ENCODE measurements at places on chromosomes 2 and 18.

- no peaks in the 10 kb centered on the region for H3K36me3 ChIP-seq
- peak; percentile 61 for DNase-seq
- peaks cover 47% of the 10 kb centered on the region for H3K4me1 ChIP-seq
- no peaks in the 10 kb centered on the region for H3K27me3 ChIP-seq
- H3K4me3 ChIP-seq, result peak within 1 kb of the TSS; percentile 75
- peak within 1 kb of the TSS; percentile 95 for H3K27ac ChIP-seq
Measured at GRCh38 chr2:1744446-1745170, at the start of gene PXDN. TSS of gene PXDN (minus strand) at chr2:1744515. CDS start at chr2:1744455, 60 bp downstream.

GRCh38 chr2:201977651-201978050 is 56.0 kb upstream of the FZD7 start:
- H3K27ac ChIP-seq, result no peak overlapping the region
- no peaks in the 10 kb centered on the region for H3K36me3 ChIP-seq
- H3K4me1 ChIP-seq, result peaks cover 9% of the 10 kb centered on the region
- no peak for DNase-seq
- H3K27me3 ChIP-seq, result no peaks in the 10 kb centered on the region

GRCh38 chr2:196131949-196132925 is 39.1 kb downstream of the STK17B start:
- DNase-seq, result no peak
- H3K27me3 ChIP-seq, result no peaks in the 10 kb centered on the region
- H3K4me3 ChIP-seq, result no peak overlapping the region
- H3K36me3 ChIP-seq, result no peaks in the 10 kb centered on the region
- no peak overlapping the region for H3K27ac ChIP-seq
- H3K4me1 ChIP-seq, result no peaks in the 10 kb centered on the region

DNA sequence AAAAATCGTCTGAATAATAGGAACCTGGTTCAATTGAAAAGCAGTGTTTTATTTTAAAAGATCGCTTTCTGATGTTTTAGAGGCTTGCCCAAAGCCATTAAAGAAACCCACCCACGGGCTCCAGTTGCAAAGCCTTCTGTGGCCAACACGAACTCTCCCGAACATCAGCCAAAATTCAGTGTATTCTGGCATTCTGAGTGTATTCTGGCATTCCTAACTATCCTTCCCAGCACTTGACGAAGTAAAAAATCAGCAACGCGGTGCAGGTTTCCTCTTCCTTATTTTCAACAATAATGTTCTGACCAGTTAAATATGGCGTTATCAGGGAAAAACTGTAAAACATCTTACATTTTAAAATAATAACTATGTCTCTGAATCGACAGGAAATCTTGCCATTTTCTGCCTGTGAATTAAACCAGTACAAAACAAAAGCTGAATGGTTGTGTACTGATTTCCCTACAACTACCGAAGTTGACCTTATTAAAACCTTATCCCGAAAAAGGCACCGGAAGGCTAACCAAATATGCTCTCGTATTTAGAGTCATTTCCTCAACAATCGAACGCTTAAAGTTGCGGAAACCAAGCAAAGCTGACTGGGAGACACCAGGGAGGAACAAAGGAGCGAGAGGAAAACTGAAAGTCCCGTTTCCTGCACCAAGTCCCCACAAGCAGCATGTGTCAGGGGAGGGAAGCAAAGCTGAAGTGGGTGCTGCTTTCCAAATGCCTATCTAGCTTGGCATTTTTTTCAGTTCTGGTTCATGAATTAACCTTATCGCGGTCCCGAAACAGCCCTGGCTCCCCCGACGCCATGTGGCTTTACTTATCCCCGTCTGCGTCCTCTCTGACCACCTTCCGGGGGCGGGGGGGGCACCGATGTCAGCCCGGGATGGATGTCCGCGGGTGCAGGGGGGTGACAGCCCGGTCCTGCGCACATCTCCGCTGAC is 44.3 kb downstream of the ZNF516 start:
- peak overlapping the region; percentile 63 for H3K4me3 ChIP-seq
- peaks cover 83% of the 10 kb centered on the region for H3K4me1 ChIP-seq
- H3K27ac ChIP-seq, result peak overlapping the region; percentile 90
- no peaks in the 10 kb centered on the region for H3K27me3 ChIP-seq
- H3K36me3 ChIP-seq, result no peaks in the 10 kb centered on the region

DNA sequence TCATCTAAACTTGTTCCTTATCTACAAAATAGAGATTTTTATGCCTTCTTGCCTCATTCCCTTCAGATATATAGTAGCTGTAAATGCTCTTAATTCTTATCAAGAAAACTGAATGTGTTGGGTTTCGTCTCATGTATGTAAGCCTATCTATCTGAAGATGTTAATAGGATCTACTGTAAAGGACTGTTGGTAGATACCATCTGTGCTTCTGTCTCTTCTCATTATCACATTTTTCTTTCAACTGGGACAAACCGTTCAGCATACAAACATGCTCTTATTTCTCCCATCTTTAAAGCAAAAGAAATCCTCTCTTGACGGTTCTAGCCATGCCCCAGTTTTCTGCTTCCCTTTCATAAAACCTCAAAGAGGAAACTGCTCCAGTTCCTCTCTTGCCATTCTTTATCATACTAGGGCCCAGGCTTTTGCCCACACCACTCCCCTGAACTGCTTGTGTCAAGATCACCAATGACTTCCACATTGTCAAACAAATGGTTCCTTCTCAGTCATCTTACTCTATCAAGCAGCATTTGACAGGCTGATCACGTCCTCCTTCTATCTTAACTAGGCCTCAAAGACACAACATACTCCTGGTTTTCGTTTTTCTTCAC is 88.7 kb downstream of the ARHGEF33 start:
- H3K27ac ChIP-seq, result no peak overlapping the region
- no peaks in the 10 kb centered on the region for H3K4me1 ChIP-seq
- H3K27me3 ChIP-seq, result no peaks in the 10 kb centered on the region
- no peaks in the 10 kb centered on the region for H3K36me3 ChIP-seq
- DNase-seq, result no peak
- no peak overlapping the region for H3K4me3 ChIP-seq
